ENCODE measurements at places on chromosomes 1 and 21. TPM values are rescaled to one million over a fixed set of nuclear protein-coding genes. Genes with fewer than 3 reads are reported as not detected.

The DCDC2B gene
- total RNA-seq = not detected

The HRNR gene
- total RNA-seq = not detected

The SEC16B gene
- total RNA-seq = 6.0 TPM

The MAN1C1 gene
- total RNA-seq = 23.9 TPM

The FCMR gene
- 0.65 TPM for total RNA-seq

The MTOR gene
- total RNA-seq = 34.3 TPM

The MX2 gene
- 0.52 TPM for total RNA-seq

The HSD3B2 gene
- not detected for total RNA-seq

The SLC45A3 gene
- total RNA-seq = 0.54 TPM

The UBE2U gene
- not detected for total RNA-seq

The CLCN6 gene
- 11.0 TPM for total RNA-seq

Data from articular chondrocyte of knee joint (primary cell).